ENCODE measurements at places on chromosomes 1 and 21. TPM values are rescaled to one million over a fixed set of nuclear protein-coding genes. Genes with fewer than 3 reads are reported as not detected.

Gene TAS1R1
- total RNA-seq = not detected

DNA sequence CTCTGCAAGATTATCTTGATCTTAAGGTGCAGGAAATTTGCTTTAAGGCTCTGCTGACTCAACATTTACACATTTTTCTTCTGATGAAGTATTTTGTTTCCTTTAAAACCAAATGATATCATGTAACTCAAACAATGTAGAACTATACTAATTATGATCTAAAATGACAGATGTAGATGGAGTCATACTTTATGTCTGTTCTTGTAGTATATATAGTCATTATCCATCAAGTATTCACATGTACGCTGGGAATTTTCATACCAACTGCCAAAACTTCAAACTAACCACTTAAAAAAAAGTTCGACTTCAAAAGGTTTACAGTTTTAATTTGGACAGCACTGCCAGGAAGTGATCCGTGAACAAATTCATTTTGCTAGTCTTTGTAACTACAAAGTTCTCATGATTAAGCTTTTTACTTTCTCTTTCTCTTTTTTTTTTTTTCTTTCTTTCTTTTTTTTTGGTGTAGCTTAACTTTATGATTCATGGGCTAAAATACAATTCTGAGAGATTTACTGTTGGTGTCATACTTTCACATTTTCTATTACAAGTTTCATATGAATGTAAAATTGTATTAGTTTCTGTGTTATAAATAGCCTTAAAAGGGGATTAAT lies 509.0 kb upstream of the CXADR start:
- no peak for DNase-seq
- H3K27me3 ChIP-seq = no peaks in the 10 kb centered on the region
- H3K27ac ChIP-seq = no peak overlapping the region
- no peaks in the 10 kb centered on the region for H3K36me3 ChIP-seq
- H3K4me1 ChIP-seq = no peaks in the 10 kb centered on the region

- no peak overlapping the region for H3K27ac ChIP-seq
- no peak overlapping the region for H3K4me3 ChIP-seq
- H3K27me3 ChIP-seq = no peaks in the 10 kb centered on the region
- no peaks in the 10 kb centered on the region for H3K36me3 ChIP-seq
- H3K4me1 ChIP-seq = no peaks in the 10 kb centered on the region
- DNase-seq = no peak
These were observed 74.3 kb downstream of the MPZL1 start for GRCh38 chr1:167795810-167796740.

- H3K27me3 ChIP-seq = no peaks in the 10 kb centered on the region
- H3K36me3 ChIP-seq = no peaks in the 10 kb centered on the region
- no peak overlapping the region for H3K4me3 ChIP-seq
These were observed 110.5 kb downstream of the CNIH3 start for GRCh38 chr1:224726441-224727182.

Gene WNT3A
- not detected for total RNA-seq

Gene PADI2
- not detected for total RNA-seq

DNA sequence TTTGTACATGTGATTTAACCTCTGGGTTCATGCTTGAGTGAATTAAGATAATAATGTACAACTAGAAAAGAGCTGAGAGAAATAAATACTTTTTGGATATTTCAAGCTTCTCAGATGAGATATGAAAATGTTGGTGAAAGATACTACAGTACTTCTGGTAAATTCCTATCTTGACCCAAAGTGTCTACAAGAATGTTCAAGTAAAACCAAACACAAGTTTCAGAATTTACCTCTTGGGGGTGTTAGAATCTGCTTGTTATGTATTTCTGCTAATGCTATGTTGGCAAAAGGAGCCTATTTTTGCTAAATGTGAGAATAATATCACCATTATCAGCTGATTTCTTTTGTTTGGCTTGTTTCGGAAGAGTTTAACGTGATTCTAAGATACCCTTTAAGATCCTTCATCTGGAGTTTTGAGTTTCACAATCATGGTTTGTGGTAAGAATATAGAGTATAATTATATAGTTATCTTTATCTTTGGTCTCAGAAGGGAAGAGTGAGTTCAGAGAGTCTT lies 388.5 kb downstream of the LMO4 start:
- no peaks in the 10 kb centered on the region for H3K4me1 ChIP-seq
- no peak overlapping the region for H3K27ac ChIP-seq
- H3K36me3 ChIP-seq = no peaks in the 10 kb centered on the region
- no peak overlapping the region for H3K4me3 ChIP-seq
- H3K27me3 ChIP-seq = no peaks in the 10 kb centered on the region

GRCh38 chr1:27862671-27863537 lies 9.4 kb upstream of the THEMIS2 start:
- peaks cover 40% of the 10 kb centered on the region for H3K4me1 ChIP-seq
- no peaks in the 10 kb centered on the region for H3K36me3 ChIP-seq
- no peak overlapping the region for H3K27ac ChIP-seq
- no peak for DNase-seq
- no peaks in the 10 kb centered on the region for H3K27me3 ChIP-seq

Data from CD4-positive, alpha-beta memory T cell (primary cell).